ENCODE measurements at places on chromosomes 4 and X.

DNA sequence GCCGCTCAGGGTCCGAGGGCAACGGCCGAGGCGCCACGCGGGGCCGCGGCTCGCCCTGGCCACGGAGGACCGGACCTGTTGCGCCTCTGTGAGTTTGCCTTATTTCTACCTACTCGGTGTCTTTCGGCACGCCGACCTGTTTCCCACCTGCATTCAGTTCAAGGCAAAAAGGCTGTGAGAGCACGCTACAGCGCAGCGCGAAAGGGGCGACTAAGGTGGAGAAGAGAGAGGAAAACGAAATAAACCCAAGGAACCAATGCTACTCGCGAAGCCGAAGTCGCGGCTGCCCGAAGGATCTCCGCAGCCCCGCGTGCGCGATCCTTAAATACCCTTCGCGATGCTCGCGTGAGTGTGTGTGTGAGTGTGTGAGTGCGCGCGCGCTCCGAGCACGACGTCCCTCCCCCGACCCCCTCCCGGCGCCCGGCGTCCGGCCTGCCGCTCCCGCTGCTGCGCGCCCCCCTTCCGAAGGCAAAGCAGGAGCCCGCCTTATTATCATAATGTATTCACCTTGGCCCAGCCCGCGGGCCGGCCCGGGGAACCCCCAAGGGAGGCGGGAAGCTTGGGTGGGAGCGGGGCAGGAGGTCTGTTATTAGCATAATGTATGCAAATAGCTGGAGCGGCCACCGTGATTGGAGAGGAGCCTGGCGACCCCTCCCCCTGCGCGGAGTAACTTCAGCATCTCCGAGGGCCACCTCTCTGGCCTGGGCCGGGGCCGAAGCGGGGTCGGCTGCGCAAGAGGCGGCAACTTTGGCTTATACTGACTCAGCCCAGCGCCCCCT is at the start of gene COL25A1:
TSS of gene COL25A1 (minus strand) at position 298 of the 779 bp plus-strand sequence.
- DNase-seq = peak; percentile 72

- DNase-seq = no peak
Measured at GRCh38 chrX:66019974-66020373, 19.9 kb downstream of the VSIG4 start.

- DNase-seq = no peak
Measured at GRCh38 chrX:80879916-80880315, 70.2 kb upstream of the BRWD3 start.

- no peak for DNase-seq
Measured at GRCh38 chrX:118550792-118551191, 55.2 kb downstream of the DOCK11 start.

GRCh38 chr4:3237712-3238560 is 11.0 kb upstream of the MSANTD1 start:
- no peak for DNase-seq

- peak; percentile 60 for DNase-seq
Measured at GRCh38 chr4:26410385-26411293, 79.6 kb downstream of the CCKAR start.

GRCh38 chr4:167177925-167178324 is 56.4 kb downstream of the SPOCK3 start:
- DNase-seq = no peak

GRCh38 chrX:30570505-30570904 is 7.1 kb downstream of the TASL start:
- DNase-seq = peak; percentile 9

GRCh38 chr4:673349-674091 is 556 bp downstream of the ATP5ME start:
- DNase-seq = no peak

DNA sequence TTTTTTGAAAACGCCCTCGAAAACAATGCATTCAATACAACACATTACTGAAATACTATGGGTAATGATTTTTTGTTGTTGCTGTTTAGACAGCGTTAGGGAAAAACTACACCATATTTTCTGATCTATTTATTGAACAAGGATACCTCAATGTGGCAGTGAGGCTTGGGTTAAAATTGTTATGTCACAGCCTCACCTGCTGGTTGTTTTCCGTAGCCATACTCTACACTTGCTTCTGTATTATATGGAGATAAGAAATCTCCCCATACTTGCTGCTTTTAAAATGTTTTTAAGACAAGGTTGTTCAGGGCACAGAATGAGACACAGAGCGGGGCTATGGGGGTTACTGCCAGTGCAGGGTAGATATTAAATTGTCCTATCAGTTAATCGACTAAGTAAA is 221.6 kb upstream of the FTHL17 start:
- DNase-seq = no peak

DNA sequence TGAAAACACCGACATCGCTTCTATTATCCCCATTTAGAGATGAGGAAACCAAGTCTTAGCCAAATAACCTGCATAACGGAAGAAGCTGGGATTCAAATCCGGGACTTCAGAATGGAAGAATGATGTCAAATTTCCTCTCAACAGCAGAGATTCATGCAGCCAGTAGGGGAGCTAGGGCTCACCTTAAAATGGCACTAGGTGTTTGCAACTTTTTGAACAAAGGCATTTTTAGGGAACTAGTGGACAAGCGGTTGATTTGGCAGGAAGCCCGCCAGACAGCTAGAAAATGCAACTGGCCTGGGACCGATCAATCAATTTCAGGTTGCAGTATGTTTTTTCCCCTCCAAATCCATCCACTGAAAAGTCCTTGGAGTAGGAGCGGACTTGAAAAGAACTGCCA is 224.2 kb downstream of the PTTG2 start:
- no peak for DNase-seq

- DNase-seq = no peak
Measured at GRCh38 chrX:87067795-87068369, 449.7 kb upstream of the KLHL4 start.

GRCh38 chrX:145821898-145822571 is 4.4 kb downstream of the SLITRK2 start:
- no peak for DNase-seq

- peak; percentile 52 for DNase-seq
Measured at GRCh38 chr4:139017861-139018260, 2.3 kb downstream of the NOCT start.

- no peak for DNase-seq
Measured at GRCh38 chrX:38484607-38485498, 76.5 kb upstream of the TSPAN7 start.

GRCh38 chrX:102765809-102766208 is 45.3 kb downstream of the GPRASP3 start:
- DNase-seq = peak; percentile 45

GRCh38 chr4:146214238-146214637 is at the start of gene REELD1:
REELD1 (plus strand) TSS chr4:146214538; CDS start chr4:146216953, 2,415 bp downstream.
- no peak for DNase-seq

GRCh38 chrX:1273896-1274295 is 5.3 kb downstream of the CSF2RA start:
- DNase-seq = no peak

GRCh38 chr4:25792876-25793275 is 69.9 kb downstream of the SEL1L3 start:
- DNase-seq = no peak

- no peak for DNase-seq
Measured at GRCh38 chrX:46262304-46262703, 282.9 kb downstream of the ZNF674 start.

- peak; percentile 27 for DNase-seq
Measured at GRCh38 chrX:106726485-106727437, at the start of gene RNF128. RNF128 (plus strand) TSS chrX:106726701; CDS start chrX:106726914, 213 bp downstream.

DNA sequence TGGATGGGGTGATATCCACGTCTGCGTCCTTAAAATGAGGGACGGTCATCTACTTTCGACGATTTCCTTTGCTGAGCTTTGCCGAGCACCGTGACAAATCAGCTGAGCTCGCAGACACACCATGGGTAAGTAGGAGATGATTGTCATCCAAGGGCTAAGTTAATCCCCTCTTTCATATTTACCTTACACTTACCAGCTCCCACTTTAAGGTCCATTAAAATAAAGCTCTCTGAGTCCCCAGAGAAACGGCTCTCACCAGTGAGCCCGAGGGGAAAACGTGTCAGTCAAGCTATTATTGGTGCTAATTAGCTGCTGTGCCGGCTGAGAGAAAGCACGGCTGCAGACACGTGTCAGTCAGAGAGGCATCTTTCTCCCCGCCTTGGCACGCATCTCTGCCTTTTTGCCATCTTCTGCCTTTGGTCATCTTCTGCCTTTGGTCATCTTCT is 72.2 kb downstream of the CRLF2 start:
- no peak for DNase-seq

DNA sequence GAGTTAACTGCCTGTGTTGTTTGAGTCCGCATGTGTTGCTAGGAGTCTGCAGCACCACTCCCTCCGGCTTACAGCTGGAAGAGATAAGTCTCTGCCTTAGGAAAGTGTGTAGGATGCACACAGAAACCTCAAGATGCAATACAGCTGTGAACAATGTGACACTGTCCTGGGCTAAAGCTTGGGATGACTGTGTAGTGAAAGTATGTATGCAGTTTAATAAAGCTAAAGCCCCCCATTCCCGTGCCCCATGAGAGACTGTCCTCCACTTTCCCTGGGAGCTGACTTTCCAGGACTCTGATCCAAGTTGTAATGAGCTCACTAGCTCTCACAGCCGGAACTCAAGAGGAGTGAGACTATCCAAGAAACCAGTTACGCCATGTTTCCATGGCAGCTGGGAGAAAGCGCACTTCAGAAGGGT is 156.6 kb upstream of the FTHL17 start:
- DNase-seq = peak; percentile 85

GRCh38 chrX:72121383-72121782 is 10.3 kb downstream of the RTL5 start:
- peak; percentile 84 for DNase-seq

DNA sequence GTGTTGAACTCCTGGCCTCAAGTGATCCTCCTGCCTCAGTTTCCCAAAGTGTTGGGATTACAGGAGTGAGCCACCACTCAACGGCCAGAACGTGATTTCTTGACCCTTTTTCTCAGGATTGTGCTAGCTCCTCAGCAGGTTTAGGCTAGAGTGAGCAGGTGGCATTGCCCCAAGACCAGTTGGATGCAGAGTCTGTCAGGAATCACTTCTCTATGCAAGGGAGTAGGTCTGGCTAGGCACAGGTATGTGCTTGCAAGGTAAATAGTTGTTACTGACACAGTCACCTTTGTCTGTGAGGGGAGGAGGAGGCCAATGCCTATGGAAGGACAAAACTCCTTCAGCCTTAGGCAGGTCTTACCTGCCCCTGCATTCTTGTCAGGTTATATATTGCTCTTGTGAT is 24.2 kb downstream of the SLC25A5 start:
- no peak for DNase-seq

GRCh38 chrX:42460706-42461105 is 317.3 kb downstream of the PPP1R2C start:
- no peak for DNase-seq

DNA sequence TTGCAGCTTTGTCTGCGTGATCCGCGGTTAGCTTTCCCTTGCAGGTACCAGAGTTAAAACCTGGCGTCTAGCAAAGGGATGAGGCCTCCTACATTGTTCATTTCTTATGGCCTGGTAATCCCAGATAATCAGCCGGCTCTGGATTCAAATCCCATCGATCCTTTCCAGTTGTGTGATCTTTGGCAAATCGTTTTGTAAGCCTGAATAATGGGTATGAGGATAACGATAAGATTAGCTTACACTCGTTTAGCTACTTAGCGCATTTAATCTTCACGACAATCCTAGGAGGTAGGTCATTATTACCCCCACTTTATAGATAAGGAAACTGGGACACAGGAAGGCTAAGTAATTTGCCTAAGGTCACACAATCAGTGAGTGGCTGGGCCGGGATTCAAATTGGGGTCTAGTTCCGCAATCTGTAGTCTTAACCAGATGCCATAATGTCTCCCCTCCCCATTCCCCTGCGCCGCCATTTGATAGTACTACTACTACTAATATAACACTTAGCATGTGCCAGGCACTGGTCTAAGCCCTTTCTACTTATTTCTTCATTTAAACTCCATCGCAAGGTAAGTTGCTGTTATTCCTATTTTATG is 1.7 kb upstream of the UBA1 start:
- no peak for DNase-seq

DNA sequence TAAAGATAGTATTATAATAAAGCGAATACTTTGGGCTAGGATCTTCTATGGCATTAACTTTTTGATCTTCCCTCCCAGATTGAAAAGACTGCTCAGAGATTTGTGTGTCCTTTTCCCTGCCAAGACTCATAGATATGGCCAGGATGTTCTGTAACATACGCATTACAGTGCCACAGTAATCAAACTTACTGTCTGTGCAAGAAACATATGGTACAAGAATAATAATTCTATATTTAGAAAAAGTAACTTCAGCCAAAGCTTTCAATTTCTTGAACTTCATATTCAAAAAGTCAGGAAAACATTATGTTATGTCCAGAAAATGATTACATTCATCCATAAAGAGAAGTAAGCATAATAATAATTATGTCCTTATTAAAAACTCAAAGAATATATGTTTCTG is 100.9 kb upstream of the GUCY1A1 start:
- no peak for DNase-seq

DNA sequence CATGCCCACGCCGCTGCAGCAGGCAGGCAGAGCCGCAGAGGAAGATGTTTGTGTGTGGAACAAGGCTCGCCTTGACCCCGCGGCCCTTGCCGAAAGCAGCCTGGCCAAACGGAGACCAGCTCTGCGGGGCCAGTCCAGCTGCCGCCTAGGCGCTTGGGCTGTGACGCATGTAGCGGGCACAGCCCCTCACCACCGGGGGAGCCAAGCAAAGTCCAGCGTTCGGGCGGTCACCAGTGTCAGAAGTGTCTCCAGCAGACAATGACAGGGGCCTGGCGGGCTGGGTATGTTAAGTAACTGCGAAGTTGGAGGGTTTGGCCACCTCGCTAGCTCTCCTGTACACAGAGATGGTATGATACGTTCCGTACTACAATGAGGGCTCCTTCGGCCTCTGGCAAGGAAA is 1.3 kb downstream of the AMER1 start:
- no peak for DNase-seq

DNA sequence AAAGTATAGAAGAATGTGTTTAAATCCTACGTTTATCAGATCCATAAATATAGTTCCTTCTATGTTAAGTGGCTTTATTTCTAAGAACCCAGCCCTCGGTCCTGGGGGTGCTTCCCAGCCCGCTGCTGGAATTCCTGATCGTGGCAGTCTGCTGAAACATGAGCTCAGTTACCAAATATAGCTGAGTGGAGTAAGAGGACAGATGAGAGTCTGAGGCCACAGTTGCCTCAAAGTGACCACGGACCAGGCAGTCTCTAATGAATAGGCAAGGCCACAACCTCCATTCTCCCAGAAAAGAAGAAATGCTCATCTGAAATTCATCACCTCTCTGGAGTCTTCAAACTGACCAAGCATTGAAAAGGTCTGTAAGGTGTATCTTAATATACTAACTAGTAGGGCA is at the start of gene PALLD:
TSS of gene PALLD (plus strand) at position 219 of the 400 bp plus-strand sequence.
- peak; percentile 52 for DNase-seq

DNA sequence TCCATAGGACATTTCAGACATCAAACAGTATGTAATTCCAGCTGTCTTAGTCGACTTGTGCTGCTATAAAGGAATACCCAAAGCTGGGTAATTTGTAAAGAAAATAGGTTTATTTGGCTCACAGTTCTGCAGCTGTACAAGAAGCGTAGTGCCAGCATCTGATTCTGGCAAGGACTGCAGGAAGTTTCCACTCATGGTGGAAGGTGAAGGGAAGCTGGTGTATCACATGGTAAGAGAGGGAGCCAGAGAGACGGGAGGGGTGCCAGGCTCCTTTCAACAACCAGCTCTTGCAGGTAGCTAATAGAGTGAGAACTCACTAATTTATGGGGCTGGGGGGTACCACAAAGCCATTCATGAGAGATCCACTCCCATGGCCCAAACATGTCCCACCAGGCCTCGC is 253.0 kb upstream of the FGF13 start:
- DNase-seq = no peak
